ENCODE measurements at places on chromosomes 2 and 18.

- DNase-seq, result no peak
These were observed 18.9 kb upstream of the IL1R2 start for GRCh38 chr2:101972621-101973434.

DNA sequence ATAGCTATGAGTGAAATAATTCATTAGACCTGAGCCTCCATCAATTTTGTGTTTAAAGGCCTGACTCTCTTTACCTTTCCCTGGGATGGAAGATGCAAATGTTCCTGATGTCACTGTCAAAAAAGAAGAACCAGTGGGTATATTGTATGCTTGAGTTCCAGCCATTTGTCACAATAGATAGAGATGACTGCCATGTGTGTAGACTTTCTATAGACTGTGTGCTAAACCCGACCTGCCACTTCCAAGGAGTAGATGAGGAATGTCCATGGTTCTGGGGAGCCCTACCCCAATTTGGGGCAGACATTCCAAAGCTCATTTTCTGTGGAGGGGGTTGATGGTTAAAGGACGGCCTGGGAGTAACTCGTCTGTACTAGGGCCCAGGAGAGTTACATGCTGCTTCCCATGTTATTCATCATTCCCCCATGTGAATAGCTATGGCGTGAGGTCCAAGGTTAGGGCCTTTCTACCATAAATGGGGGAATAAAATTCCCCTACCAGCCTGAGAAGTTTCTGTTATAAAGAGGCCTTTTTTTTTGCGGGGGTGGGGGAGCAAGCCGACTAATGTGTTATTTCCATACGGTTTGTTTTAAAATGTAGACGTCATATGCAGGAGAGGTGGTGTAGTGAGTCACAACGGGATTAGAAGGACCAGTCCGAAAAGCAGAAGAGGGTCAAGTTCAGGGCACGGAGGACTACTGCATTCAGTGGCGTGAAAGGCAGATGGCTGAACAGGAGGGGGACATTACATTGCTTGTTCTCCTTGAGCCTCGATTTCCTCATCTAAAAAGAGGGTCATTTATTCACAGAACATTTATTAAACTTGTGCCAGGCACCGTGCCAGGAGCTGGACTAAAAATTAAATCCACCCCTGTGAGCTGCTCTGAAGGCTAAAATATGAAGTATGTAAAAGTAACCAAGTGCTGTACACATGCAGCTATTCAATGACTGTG lies 24.0 kb downstream of the IL1B start:
- no peak for DNase-seq

DNA sequence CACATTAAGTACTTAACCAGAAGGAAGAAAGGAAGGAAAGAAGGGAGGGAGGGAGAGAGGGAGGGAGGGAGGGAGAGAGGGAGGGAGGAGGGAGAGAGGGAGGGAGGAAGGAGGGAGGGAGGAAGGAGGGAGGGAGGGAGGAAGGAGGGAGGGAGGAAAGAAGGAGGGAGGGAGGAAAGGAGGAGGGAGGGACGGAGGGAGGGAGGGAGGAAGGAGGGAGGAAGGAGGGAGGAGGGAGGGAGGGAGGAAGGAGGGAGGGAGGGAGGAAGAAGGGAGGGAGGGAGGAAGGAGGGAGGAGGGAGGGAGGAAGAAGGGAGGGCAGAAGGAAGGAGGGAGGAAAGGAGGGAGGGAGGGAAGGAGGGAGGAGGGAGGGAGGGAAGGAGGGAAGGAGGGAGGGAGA lies 363.3 kb downstream of the MBD2 start:
- no peak for DNase-seq

DNA sequence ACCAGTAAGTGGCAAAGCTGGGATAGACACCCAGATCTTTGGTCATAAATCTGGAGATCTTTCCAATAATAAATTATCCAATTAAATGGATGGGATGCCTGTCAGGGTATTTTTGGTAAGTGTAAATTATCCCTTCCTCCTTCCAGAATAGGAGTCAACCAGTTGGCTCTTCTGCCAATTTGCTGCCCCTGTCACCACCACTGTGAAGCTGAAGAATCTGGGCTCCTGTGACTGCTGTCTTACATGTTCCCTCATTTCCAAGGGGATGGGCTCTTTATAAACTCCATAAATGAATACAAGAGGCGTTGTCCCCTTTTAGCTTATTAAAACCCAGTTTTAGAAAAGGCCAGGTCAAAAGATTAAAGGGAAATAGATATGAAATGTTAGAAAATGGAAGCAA lies 17.8 kb upstream of the BMP10 start:
- no peak for DNase-seq

DNA sequence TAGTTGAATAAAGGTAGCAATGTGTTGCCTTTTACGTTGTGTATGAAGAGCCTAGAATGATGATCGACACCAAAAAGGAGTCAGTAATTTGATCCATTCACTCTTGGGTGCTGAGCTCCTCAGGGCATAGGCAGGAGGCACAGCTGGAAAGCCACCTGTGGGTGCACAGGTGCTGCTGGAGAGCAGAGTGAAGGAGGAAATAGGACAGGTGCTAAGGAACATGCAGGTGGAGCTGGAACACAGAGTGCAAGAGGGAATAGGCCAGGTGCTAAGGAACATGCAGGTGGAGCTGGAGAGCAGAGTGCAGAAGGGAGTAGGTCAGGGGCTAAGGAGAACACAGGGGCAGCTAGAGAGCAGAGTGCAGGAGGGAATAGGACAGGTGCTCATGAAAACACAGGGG lies 86.1 kb downstream of the SH3YL1 start:
- no peak for DNase-seq

GRCh38 chr18:31100436-31101182 lies 1.6 kb downstream of the DSC2 start:
- DNase-seq, result no peak

- no peak for DNase-seq
These were observed 100.7 kb upstream of the TAF1B start for GRCh38 chr2:9742601-9743000.

- DNase-seq, result no peak
These were observed 384.7 kb downstream of the ERBB4 start for GRCh38 chr2:212153923-212154322.

DNA sequence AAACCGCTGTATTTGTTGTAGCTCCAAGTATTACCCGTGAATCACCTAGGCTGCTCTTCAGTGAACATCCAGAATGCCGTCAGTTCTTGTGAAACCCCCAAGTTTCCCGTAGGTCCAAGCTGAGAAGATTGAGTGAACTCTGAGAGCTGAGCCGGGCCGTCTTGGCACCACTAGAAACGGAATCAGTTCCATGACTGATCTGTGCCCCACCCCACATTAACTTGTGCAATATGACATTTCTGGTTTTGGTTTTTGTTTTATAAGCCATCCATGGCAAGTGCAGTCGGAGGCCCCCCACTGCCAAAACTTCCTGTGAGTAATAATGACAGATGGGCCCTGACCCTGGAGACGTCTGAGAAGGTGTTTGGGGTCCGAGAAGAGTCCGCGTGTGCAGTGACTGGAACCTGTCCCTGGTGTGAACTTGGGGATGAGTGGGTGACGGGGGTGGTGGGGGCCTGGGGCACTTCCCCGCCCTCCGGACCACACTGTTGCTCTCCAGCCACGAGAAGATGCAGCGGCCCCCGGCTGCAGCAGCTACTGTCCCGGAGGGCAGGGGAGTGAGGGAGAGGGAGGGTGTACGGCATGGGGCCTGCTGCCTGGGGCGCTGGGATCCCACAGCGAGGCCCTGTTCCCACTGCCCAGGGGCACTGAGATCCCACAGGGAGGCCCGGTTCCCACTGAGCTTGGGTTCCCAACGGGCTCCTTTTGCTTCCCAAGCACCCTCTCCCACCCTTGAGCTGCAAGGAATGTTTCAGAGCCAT lies 26.5 kb downstream of the NFATC1 start:
- DNase-seq, result no peak

GRCh38 chr2:136212426-136213378 lies 94.8 kb upstream of the CXCR4 start:
- no peak for DNase-seq

- no peak for DNase-seq
These were observed 9.4 kb downstream of the GPD2 start for GRCh38 chr2:156445296-156446220.

GRCh38 chr2:26061539-26061938 lies 27.7 kb downstream of the RAB10 start:
- DNase-seq, result no peak

DNA sequence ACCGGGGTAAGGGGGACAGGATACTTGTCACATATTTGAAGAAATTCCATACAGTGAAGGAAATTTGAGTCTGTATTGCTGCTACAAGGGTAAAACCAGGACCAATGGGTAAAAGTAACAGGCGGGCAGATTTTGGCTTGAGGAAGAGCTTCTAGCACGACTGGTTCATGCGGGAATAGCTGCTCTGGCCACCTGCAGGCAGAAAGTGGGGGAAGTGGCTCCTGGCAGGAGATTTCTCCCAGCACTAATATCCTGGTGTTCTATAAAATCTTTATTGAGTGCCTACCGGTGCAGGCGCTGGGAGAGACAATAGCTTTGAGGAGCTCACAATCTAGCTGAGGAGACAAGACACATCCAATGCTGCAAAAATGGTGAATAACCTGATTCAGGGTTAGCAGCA lies 198.5 kb downstream of the LOXHD1 start:
- no peak for DNase-seq

DNA sequence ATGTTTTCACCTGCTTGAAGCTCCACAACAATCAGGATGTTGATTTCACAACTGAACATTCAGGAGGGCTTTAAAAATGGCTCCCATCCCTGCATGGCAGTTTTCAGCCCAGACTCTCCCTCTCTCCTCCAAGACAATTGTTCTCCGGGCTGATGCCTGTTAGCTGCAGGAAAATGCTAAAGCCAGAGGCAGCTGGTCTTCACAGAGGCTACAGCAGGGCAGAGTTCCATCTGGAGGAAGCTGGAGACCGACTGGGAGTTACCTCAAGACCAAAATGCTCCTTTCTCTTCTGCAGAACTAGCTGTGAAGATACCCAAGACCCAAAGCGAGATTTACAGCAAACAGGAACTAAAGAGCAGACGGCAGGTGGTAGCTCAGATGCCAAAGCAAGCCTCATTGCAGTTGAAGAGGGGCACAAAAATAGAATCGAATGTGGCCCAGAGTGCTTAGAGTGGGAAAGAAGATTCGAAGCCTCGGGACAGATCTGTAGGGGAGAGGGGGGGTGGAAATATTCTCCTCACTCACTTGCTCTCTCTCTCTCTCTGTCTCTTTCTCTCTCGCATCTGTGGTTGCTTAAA lies 423.6 kb downstream of the ZNF521 start:
- no peak for DNase-seq

GRCh38 chr2:17327649-17328048 lies 190.6 kb downstream of the RAD51AP2 start:
- DNase-seq, result no peak

- no peak for DNase-seq
These were observed 183.0 kb downstream of the AFF3 start for GRCh38 chr2:99959261-99960014.

- DNase-seq, result no peak
These were observed 38.4 kb upstream of the PAPOLG start for GRCh38 chr2:60717691-60718090.

GRCh38 chr2:119426801-119427395 lies 4.8 kb upstream of the TMEM37 start:
- DNase-seq, result no peak

GRCh38 chr18:31880186-31880898 lies 62.6 kb downstream of the TRAPPC8 start:
- DNase-seq, result no peak
